ENCODE measurements at places on chromosomes 7 and 10. TPM values are rescaled to one million over a fixed set of nuclear protein-coding genes. Genes with fewer than 3 reads are reported as not detected.

Gene HYAL4
- total RNA-seq: not detected

Gene GAD2
- not detected for total RNA-seq

Gene CPXM2
- not detected for total RNA-seq

Gene MYH16
- 0.34 TPM for total RNA-seq

Gene OPN1SW
- total RNA-seq: not detected

Gene PRKAR2B
- total RNA-seq: 7.7 TPM

Gene SUN3
- not detected for total RNA-seq

Gene RPEL1
- 0.12 TPM for total RNA-seq

Gene MYO3A
- not detected for total RNA-seq

Gene CLCN1
- not detected for total RNA-seq

Gene GIMAP5
- not detected for total RNA-seq

Gene OR2A25
- not detected for total RNA-seq

Gene DOCK1
- total RNA-seq: 22.2 TPM

Gene HTR5A
- total RNA-seq: not detected

Gene HOGA1
- total RNA-seq: 0.71 TPM

Gene ERLIN1
- 34.6 TPM for total RNA-seq

Gene GRID2IP
- 0.02 TPM for total RNA-seq

Gene GPR85
- 0.15 TPM for total RNA-seq

Gene CHRM2
- 1.1 TPM for total RNA-seq

All from M059J (cell line).